ENCODE measurements at places on chromosomes 3 and 15.

- DNase-seq = no peak
Measured at GRCh38 chr3:23161308-23161707, 41.8 kb upstream of the UBE2E2 start.

DNA sequence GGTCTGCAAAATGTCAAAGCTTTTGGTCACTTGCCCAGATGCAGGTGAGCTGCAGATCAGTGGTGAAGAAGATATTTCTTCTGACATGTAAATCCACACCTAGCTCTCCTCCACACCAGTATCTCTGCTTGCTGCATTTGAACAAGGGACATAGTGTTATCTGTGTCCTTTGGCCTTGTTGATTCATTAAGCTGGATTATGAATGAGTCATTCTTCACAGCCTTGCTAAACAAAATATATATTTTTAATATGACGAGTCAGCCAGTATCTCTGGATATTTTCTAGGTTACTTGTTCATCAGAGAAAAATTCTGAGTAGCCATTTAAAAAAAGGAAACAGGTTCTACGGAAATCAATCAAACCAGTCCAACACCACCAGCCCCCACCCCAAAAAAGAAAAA is 190.6 kb upstream of the ADAMTS9 start:
- DNase-seq = no peak

DNA sequence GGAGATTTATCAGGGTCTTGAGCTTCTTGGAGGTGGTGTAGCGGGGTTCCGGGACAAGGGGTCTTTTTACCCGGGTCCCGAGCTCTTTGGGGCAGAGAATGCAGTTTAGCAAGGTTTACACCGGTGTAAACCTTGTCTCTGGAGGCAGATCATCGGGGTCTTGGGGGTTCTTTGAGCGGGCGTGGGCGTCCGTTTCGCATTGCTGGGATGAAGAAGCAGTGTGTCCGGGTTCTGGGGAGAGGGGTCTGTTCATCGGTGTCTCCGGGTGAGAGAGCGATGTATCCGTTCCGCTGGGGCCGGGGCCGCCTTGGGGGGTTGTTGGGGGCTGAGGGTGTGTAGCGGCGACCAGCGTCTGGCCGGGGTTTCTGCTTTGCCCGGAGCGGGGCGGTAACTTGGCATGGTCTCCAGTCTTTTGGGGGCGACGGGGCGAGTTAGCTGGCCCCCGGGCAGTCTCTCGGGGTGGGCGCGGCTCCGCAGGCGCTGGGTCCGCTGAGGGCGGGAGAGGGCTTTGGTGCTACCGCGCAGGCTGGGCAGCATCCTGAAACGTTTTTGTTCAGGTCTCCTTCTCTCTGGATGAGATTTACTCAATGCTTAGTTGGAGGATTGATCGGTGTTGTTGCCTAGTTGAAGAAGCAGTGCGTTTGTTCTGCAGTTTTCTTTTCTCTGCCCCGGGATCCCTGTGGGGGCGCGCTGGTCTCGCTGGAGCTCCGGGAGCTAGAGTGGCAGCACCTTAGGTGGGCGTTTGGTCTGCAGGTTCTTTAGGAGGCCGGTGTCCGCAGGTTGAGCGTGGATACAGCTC is 843 bp downstream of the GLCE start:
- peak; percentile 75 for DNase-seq

DNA sequence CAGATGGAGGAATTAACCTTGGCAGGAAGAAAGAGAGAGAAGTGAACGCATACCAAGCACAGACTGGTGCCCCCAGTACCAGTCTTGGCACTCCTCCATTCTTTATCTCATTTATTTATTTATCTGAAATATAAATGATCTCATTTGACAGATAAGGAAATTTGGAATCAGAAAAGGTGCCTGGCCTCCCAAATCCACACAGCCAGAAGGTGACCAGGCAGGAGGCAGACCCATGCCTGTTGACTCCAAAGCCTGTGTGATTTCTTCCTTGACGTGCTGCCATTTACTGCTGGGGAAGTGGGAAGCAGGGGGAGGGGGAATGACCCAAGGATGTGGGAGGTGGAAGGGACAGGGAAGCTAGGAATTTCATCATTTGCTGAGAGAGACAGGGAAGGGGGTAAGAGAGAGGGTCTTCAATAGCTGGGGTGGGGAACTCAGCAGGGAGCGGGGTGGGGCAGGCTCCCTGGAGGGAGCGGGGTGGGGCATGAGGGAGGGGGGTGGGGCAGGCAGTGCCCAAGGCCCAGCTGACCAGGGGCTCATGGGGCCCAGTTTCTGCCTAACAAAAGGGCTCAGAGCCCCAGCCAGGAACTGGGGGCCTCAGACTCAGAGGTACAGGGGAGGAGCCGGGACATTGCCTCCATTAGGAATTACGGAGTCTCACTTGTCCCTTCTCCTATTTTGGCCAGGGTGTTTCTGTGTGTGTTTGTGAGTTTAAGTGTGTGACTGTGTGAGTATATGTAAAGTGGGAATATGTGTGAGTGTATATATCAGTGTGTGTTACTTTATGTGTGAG is 63.0 kb downstream of the MINAR1 start:
- DNase-seq = no peak

GRCh38 chr15:22918056-22918455 is 62.1 kb downstream of the CYFIP1 start:
- no peak for DNase-seq

DNA sequence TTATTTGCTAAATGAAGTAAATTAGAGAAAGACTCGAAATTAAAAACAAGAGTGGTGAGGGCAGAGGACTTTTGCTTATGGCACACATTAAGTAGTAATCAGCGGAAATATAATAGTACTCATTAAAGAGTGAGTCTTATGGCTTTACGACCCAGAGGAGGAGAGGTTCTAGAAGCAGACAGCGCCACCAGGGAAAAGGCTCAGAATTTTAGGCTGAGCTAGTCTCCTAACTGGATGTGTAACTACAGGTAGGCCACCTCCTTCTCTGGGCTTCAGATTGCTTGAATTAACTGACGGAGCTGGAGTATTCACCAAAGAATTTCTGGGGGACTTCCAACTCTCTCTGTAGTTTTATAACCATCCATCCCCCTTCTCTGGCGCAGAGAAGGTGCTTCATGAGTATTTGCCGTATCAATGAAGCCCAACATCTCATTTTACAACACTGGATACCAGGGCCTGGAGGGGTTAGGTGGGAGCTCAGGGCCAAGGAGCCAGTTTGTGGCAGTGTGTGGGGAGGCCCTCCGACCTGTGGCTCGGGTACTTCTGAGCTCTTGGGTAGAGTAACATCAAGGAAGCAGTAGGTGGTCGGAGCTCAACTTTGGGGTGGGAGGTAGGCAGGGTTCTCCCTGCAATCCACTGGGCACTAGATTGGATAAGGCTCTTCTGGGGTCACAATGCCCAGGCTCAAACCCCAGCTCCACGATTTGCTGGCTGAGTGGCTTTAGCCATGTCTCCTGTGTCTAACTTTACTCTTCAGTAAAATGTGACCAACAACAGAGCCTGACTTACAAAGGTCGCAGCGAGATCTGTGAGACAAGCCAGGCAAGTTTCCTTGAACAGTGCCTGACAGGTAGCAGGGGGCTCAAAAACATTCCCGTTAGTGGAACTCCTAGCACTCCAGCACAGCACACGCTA is 1.1 kb downstream of the CHCHD4 start:
- DNase-seq = no peak

- no peak for DNase-seq
Measured at GRCh38 chr15:29669823-29670222, 152.4 kb downstream of the TJP1 start.

DNA sequence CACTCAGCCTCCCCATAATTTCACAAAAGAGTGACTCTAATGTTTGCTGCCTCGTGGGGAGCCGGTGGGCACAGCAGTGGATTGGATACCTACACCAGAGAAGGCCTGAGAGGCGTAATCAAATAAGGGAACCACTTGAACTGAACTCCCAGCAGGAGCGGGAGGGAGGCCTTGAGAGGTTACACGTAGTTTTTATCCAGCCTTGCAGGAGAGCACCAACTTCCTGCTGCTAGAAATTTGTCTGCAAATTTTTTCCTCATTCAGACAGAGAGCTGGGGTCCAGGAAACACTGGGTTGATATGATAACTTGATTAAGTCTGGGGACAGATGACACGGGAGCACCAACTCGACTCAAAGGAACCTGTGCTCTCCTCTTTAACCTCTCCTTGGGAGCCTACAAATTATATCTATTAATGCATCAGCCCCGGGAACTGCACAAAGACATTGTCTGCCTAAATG is 69.8 kb downstream of the HES1 start:
- DNase-seq = no peak

GRCh38 chr3:44309500-44309899 is 29.1 kb upstream of the TCAIM start:
- DNase-seq = no peak

DNA sequence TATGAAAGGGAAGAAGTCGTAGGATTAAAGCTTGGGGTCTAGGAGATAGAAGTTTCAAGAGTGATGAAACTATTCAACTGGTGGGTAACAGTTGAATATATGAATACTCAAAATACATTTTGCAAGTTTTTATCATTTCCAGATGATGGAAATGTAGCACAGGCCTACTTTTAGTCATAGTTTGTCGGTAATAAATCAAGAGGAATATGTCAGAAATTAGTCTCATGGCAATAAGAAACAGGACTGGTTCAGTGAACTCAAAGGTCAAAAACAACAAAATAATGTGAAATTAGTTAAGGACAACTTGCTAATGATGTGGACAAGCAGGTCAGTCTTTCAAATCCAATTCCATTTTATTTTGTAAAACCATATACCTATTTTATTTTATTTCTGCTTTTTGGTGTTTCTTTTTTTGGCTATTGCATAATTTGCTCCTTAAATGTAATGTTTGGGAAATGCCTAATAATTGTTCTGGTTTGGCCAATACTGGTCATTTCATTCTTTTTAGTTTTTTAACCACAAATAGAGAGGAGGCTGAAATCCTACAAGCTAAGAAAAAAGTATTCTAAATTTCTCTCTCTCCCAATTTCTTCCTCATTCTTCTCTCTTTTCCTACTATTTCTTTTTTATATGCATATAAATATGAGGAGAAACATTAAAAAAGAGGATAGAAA is 195.2 kb upstream of the ARHGEF26 start:
- no peak for DNase-seq

DNA sequence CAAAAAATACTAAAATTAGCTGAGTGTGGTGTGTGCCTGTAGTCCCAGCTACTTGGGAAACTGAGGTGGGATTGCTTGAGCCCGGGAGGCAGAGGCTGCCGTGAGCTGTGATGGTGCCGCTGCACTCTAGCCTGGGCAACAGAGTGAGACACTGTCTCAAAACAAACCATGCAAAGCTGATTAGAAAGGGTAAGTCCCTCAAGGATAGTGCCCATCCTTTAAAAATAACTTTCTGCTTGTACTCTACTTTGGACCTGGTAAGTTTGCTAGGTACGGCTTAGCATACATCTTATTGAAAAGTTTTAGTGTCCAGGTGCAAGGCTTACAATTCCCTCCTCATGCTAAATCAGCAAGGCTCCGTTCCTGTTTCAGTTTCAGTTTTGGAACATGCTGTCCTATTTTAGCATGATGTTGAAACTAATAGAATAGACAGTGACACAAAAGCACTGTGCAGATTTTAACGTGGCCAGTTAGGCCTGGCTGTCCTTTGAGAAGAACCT is 21.4 kb downstream of the FEM1B start:
- DNase-seq = peak; percentile 80

- peak; percentile 99 for DNase-seq
Measured at GRCh38 chr15:68614286-68615035, 35.7 kb downstream of the CORO2B start.

- DNase-seq = no peak
Measured at GRCh38 chr15:99433757-99434450, 131.9 kb upstream of the MEF2A start.

- DNase-seq = no peak
Measured at GRCh38 chr3:46469680-46470357, 5.1 kb upstream of the LTF start.
